Activated T-cell treated with anti-CD3 and anti-CD28 coated beads for 48 hours (primary cell): ENCODE measurements at places on chromosomes 1 and 21.

GRCh38 chr1:222706815-222707214 lies 5.5 kb downstream of the AIDA start:
- DNase-seq = no peak

DNA sequence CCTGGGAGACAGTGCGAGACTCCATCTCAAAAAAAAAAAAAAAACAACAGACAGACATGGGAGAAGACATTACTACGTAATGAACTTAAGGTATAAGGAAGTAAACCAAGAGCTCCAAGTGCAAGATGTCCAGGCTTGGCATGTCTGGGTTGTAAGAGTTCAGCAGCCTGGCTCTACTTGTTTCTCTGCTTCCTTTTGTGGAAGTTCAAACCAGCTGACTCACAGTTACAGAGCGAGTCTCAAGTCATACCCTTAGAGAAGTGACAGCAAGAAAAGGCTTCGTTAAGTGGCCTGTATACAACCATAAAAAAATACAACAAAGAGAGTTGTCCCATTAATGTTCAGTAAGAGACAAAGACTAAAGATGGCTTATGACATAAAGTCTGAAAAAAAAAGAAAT lies 1.3 kb downstream of the RIT1 start:
- no peak for DNase-seq

- DNase-seq = no peak
Observed at GRCh38 chr1:43970502-43970901, 692 bp downstream of the DPH2 start.

GRCh38 chr1:164733070-164733469 lies 174.1 kb downstream of the PBX1 start:
- DNase-seq = no peak

GRCh38 chr1:29639741-29640427 lies 403.6 kb downstream of the PTPRU start:
- DNase-seq = no peak

GRCh38 chr1:189567890-189568289 lies 909.8 kb downstream of the BRINP3 start:
- no peak for DNase-seq
